Activated naive CD8-positive, alpha-beta T cell treated with anti-CD3 and anti-CD28 coated beads for 36 hours (primary cell): ENCODE measurements at places on chromosomes 7 and 10.

GRCh38 chr7:41965951-41966505, 263.1 kb upstream of the INHBA start:
- no peak for DNase-seq

DNA sequence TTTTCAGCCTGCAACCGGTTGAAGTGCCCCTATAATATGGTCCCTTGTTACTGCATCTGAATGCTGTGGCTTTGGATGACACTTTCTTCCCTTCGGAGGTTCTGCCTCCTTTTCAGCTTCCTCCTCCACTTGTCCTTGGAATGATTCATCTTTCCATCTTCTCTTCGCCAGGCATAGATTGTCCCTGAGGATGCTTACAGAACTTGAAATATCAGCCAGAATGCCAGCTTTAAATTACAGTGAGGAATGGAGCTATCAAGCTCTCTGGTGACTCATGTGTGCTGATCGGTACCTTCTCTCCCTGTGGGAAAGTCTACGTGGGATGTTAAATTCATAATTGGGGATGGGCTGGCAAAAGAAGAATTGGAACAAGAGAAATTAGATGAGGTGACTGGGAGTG, 45.9 kb upstream of the PDK4 start:
- DNase-seq: no peak

DNA sequence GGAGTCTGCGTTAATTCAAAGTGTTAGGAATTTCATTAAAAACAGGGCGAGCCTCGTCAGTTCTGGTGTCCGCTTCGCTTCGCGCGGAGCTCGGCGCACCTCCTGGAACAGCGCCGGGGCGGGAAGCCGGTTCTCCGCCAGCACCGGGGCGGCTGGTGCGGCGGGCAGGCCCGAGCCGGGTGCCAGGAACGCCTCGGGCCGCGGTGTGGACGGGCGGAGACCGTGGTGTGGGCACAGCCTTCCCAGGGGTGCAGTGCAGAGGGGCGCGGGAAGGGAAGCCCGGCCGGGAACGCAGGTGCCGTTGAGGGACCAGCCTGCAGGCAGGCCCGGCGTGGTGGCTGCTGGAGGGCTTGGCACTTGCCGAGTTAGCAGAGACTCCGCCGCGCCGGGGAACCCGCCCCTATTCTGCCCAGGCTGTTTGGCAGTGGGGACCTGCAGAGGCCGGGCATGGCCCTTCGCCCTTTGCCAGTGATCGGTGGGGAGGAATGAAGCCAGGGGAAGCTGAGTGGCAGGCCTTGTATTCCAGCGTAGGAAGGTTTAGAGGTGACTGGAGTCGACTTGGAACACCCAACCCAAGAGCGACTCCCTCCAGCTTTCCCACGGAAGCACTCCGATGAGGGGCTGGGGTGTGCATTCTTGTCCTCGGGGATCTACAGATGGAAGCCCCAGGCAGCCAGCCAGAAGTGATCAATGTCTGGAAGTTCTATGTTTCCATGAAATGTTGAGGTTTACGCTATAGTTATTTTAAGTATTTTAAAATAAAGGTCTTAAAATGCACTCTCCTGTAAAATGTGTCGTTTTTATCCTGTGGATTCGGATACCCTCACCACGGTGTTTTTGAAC, 945 bp upstream of the RHEB start:
- DNase-seq: peak; percentile 52

DNA sequence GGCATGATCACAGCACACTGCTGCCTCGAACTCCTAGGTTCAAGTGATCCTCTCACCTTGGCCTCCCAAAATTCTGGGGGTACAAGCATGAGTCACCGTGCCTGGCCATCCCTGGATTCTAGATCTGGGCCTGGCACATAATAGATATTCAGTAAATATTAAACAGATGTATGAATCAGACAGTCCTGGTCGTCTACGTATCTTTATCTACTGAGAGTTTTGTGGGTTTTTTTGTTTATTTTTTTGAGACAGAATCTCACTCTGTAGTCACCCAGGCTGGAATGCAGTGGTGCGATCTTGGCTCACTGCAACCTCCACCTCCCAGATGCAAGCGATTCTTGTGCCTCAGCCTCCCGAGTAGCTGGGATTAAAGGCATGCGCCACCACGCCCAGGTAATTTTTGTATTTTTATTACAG, 24.3 kb upstream of the ITGB1 start:
- no peak for DNase-seq

DNA sequence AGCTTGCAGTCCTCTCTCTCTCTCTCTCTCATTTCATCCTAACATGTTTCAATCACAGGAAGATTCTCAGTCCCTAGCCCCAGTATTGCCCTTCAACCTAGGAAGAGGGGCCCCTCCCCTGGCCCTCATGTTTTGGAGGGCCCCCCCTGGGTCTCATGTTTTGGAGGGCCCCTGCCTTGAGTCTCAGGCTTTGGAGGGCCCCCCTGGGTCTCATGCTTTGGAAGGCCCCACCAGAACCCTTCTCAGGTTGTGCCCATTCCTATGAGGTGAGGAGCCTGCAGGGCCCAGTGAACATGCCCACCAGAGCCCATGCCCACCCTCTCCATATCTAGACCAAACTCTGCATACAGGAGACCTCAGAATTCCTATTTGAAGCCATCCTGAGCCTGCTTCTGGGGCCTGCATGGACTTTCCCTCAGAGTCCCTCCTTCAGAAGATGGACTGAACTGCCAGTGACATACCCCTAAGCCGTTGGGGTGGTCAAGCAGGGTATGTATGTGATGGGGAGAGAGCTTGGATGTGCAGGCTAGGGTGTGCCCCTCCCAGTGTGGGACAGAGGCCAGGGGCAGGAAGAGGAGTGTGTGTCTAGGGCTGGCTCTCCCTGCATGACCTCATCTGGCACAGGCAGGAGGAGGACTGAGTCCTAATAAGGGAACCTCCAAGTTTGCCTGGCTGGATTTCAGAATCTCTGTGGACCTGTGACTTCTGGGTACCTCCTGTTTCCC, 8.1 kb upstream of the VDAC2 start:
- no peak for DNase-seq

- no peak for DNase-seq
Observed at GRCh38 chr7:141695803-141696289, 6.1 kb downstream of the DENND11 start.

GRCh38 chr7:65924193-65924592, 51.3 kb downstream of the VKORC1L1 start:
- no peak for DNase-seq

GRCh38 chr7:32427769-32428291, 62.4 kb downstream of the LSM5 start:
- DNase-seq: peak; percentile 73

GRCh38 chr7:92840316-92840715, 3.9 kb upstream of the CDK6 start:
- no peak for DNase-seq

DNA sequence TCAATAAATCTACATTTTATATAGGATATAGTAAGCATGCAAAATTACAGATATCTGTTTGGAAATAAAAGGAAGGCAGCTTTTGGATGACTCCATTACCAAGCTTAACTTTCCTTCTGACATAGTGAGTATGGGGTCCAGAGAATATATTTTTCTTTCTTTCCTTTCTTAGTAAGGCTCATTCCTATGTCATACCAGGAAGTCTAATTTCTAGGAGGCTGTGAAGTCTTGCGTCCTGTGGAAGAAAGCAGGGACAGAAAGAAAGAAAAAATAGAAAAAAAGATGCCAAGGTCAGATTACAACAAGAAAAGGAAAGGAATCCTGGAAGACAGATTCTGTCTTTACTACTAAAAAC, 36.3 kb downstream of the AKR1C8 start:
- DNase-seq: no peak

DNA sequence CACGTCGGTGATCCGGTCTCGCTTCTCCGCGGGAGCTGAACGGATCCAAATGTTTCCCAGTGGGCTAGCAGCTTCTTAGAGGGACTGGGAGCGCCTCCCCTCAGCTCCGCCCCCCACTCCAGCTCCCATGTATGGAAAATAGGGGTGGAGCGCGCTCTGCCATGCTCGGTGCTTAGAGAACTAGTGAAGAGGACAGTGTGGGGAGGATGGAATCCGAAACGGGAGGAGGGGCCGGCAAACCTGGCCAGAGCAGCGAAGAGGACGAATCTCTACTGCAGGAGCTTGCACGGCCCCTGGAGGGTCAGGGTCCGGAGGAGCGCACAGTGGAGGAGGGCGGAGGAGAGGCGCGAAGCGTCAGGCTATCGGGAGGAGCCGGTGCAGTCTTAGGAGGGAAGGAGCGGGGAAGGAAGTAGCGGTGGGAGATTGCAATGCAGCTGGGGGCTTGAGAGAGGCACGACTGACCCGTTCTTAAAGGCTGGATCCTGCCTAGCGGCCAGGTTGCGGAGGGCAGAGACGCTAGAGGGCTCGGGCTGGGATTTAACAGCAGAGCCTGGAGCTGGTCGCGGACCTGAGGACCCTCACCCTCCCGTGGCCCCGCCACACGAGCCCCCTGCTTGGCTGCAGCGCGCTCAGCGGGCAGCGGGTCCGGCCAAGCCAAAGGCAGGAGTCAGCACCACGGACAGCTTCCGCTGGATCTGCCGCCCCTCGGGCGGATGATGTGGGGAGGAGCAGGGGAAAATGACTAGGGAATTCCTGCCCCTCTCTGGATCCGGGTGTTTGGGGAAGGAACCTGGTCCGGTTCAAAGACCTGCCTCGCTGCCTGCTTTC, at the start of gene PRLHR:
Gene PRLHR (minus strand): TSS at position 51 of the 828 bp plus-strand sequence. CDS start 404 bp downstream, outside the sequence.
- peak; percentile 11 for DNase-seq

GRCh38 chr10:101536800-101537199, 51.3 kb downstream of the POLL start:
- DNase-seq: no peak

GRCh38 chr7:20647908-20648776, 32.7 kb downstream of the ABCB5 start:
- DNase-seq: no peak

GRCh38 chr10:113273181-113274163, 279.4 kb upstream of the HABP2 start:
- no peak for DNase-seq

DNA sequence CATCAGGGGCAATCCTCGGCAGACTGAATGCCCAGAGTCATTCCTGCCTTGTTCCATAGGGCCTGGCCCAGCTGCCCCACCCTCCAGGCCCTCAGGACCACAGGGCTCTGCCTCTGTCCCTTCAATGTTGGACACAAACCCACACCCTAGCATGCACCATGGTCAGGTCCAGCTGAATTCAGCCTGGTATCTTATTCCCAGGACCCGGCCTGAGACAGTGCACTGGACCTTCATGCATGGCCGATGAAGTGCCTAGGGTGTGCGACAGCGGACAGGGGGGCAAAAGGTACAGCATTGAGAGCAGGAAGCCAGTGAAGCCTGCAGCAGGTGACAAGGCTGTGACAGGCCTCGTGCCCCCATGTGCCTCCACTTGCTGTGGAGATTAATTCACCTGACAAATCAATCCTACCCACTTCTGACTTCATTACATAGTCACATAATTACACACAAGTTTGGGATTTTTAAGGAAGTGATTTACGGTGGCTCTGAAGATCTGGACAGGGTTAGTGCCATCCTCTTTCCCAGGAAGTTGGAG, 261.9 kb downstream of the GRID1 start:
- DNase-seq: no peak

- DNase-seq: peak; percentile 72
Observed at GRCh38 chr7:8442814-8443304, 9.4 kb downstream of the NXPH1 start.

GRCh38 chr7:51274955-51275354, 41.7 kb downstream of the COBL start:
- DNase-seq: no peak

- DNase-seq: peak; percentile 21
Observed at GRCh38 chr10:24503461-24504320, 220.0 kb downstream of the ARHGAP21 start.

- DNase-seq: no peak
Observed at GRCh38 chr7:158943234-158943633, 86.9 kb downstream of the DYNC2I1 start.

DNA sequence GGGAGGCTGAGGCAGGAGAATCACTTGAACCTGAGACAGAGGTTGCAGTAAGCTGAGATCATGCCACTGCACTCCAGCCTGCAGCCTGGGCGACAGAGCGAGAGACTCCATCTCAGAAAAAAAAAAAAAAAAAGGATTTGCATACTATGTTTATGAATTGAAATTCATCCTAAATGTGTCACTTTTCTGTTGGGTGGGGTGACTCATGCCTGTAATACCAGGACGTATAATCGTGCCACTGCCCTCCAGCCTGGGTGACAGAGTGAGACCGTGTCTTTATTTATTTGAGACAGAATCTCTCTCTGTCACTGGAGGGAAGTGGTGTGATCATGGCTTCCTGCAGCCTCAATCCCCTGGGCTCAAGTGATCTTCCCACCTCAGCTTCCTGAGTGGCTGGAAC, 5.8 kb downstream of the ZNF212 start:
- peak; percentile 42 for DNase-seq

DNA sequence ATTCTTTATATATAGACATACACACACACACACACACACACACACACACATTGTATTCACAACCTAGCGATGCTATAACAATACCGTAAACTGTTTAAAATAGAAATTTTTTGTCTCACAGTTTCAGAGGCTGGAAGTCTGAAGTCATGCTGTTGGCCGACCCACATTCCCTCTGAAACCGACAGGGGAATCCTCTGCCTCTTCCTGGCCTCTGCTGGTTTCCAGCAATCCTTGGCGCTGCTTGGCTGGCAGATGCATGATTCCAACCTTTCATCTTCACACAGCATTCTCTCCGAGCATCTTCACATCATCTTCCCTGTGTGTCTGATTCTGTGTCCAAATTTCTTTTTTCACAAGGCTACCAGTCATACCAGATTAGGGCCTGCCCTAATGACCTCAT, 94.8 kb downstream of the CCDC71L start:
- DNase-seq: no peak

GRCh38 chr10:78319841-78320240, 286.2 kb downstream of the RPS24 start:
- DNase-seq: no peak
